SJSA1 (cell line): ENCODE measurements at places on chromosomes 11 and 22.

- DNase-seq = no peak
These were observed 69.5 kb upstream of the SORL1-AS1 start for GRCh38 chr11:121522043-121522941.

DNA sequence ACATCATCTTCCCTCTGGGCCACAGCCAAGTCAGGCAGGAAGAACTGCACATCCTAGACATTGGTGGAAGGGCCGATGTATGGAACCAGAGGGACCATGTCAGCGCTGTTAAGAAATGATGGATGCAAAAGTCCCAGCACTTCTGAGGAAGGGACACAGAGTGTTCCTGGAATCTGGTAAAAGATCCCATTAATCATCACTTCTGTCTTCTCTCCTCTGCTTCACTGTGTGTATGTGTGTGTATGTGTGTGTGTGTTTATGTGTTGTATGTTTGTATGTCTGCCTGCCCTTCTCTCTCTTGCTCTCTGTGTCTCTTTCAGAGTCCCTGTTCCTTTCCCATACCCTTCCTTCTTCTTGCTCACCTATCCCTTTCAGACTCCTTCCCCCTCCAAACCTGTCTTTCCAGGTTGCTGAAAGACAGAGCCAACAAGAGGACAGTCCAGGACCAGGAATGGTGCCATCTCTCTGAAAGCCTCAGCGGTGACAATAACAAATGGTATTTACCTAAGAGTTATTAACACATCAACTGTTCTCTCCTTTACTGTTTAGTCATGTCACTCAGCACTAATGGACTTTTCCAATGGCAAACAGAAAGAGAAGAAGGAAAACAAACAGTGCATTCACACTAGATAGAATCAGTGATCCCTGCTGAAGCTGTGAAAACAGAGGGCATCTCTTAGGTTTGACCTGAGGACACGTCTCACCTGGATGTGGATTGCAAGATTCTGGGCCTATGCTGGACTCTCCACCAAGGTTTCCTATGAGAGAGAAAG, 47.1 kb downstream of the EHF start:
- DNase-seq = no peak

GRCh38 chr22:42116848-42117424, 13.7 kb downstream of the CYP2D6 start:
- no peak for DNase-seq

GRCh38 chr11:114924042-114924441, 245.7 kb downstream of the NXPE2 start:
- no peak for DNase-seq

GRCh38 chr22:21652547-21653545, 10.7 kb downstream of the SDF2L1 start:
- no peak for DNase-seq

- DNase-seq = no peak
These were observed 67.9 kb downstream of the DKK3 start for GRCh38 chr11:11940551-11940950.

DNA sequence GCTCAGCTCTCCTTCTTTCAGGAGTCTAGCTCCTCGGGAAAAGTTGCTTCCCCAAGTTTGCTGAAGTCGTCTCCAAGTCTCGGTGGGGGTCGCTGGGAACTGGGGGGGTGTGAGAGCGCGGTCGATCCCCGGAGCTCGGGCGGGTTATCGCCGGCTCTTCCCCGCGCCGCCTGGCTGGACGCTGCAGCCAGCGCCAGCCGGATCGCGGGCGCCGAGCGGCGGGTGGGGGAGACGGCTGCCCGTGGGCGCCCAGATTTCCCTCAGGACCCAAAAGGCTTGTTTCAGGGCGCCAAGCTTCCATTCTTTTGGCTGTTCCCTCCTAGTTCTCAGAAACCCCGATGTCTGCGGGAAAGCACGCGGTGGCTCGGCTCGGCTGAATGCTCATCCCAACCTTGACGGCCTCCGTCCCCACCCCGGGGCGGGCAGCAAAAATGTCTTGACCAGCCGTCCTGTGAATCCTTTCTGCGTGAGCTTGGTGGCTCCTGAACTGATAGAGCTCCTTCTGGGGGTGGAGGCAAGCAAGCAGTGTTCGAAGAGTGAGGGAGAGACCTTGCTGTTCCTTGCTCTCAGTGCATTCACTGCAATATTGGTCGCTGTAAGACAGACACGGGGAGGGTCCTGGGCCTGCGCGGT, 1.7 kb downstream of the ZBTB16 start:
- no peak for DNase-seq

DNA sequence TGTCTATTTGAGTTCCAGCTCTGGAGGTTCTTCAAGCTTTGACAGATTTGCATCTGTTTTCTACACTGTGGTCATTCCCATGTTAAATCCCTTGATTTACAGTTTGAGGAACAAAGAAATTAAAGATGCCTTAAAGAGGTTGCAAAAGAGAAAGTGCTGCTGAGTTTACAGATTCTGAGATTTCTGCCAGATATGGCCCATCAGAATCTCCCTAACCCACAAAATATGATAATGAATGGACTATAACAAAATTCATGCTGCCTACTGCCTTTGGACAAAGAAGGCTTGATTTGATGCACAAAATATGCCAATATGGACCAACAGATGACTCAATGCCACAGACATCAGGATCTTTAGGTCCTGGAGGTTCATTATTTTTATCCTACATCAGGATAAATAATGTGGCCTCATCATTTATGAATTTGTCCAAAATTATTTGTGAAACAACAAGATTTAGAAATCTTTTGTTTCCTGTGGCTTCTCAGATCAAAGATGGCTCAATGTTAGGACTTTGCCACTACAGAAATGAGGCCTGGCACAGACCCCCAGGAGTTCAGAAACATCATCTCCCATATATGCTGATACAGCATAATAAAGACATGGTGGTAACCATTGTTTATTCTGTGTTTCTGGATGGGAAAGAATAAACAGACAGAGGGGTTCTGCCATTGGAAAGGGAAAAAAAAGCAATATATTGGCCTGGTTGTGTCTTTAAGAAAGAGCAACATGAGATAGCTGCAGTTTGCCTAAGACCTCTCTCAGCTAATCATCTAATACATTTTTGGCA, 6.7 kb downstream of the OR5AN1 start:
- DNase-seq = no peak

GRCh38 chr11:91513734-91514133, 710.9 kb upstream of the FAT3 start:
- DNase-seq = no peak
